Stimulated activated CD8-positive, alpha-beta memory T cell treated with anti-CD3 and anti-CD28 coated beads, Interleukin-4, amount 100 ng/mL, for 4 hours (primary cell): ENCODE measurements at places on chromosomes 6 and 20.

DNA sequence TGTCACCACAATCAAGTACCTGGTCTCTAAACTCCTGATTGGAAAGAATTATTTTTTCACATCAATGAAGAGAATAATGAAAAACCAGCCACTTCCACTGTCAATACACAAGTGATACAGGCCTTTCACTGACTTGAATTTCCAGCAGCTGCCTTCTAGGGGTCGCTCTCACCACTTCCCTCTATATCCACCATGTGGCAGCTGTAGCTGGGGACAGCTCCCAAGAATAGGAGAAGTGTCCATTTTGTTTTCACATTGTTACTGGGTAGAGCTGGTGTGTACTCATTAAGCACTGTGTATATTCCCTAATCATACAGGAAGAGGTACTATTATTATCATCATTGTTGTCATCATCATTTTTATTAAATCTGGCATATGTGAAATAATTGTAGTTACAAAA lies 438.4 kb upstream of the SPTLC3 start:
- no peak for DNase-seq

DNA sequence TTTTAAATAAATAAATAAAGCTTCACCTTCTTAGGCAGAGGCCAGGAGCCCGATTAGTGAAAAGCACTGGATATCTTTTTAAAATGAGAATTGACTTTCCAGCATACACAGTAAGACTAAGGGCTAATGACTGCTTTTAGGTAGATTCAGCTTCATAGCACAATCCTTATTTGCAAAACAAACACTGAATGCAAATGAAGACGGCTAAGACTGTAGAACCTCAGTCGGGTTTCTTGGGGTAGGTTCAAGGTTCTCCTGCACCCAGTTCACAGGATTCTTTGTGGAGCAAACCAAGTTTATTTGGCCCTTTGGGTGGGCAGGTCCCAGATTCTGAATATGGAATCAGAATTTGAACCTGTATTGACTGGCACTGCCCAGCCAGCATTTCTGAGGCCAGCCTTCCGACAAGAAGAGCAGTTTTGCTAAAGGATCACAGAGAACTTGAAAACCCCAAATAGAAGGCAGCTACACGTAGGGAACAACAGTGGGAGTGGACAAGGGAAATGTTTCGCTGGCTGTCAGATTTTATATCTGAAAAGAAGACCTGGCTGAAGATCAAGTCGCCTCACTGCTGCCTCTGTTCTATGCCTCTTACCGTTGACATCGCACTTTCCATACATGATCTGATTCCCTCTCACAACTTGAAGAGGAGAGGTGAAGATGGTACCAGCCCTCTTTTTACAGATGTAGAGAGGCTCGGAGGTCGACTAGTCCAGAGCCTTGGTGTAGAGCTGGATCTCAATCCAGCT lies 8.2 kb downstream of the TRERF1 start:
- no peak for DNase-seq

DNA sequence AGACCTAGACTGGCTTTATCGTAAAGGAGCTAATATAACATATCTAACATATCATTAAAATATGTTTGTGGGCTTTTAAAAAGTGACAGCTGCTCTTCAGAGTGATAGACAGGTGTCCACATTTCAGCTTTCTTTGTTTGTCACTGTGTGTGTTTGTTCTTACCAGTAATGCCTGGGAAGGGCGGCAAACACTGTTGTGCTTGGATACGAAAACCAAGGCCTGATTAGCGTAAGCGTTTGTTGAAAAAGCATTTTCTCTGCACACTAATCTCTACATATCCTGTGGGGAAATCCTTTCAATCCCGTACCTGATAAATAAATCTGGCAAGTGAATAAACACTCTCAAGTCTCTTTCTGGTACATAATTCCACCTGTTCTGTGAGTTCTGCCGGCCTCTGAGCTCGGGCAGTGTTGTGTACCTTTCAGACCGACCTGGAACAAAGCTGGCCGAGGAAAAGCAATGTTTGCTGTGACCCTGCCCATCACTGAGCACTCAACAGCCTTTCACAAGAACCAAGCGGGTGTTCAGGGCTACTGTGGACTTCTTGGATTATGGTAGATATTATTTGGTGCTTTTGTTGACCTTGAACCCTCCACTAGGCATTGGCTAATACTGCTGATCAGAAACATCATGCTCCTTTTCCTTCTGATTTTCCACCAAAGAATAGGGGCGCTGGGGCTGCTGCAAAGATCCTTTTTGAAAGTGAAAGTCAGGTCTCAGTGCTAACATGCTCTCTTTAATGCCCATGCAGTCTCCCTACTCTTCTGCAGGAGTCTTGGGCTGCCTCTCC lies 100.4 kb downstream of the CD83 start:
- no peak for DNase-seq

DNA sequence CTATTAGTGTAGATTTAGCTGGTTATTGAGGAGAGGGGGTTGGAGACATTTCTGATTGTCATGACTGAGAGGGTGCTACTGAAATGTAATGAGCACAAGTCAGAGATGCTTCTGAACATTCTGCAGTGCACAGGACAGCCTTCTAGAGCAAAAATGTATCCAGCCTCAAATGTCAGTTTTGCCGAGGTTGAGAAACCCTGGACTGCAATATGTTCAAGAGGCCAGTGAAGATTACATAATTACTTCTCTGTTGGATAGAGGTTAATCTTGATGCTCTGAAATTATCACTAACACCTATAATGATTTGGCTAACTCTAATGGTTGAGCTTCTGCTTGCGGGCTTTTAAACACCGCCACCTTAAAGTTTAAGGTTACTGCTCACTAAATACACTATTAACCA lies 3.4 kb upstream of the DUSP22 start:
- DNase-seq, result no peak

- no peak for DNase-seq
Measured at GRCh38 chr6:119110601-119111548, 32.4 kb upstream of the FAM184A start.

DNA sequence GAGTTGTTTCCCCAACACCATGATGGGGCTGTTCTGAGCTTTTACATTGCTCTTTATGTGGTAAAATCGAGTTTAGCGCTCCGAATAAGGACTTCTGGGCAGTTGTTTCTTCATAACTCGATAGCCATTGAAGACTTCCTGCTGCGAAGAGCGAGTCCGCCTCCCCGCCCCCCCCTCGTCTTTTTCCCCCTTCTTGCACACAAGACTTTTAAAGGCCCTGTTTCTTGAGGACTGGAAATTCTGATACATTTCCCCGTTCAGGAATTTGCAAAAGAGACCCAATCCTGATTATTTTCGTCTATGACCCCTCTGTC lies 1.5 kb upstream of the CITED2 start:
- DNase-seq, result no peak

DNA sequence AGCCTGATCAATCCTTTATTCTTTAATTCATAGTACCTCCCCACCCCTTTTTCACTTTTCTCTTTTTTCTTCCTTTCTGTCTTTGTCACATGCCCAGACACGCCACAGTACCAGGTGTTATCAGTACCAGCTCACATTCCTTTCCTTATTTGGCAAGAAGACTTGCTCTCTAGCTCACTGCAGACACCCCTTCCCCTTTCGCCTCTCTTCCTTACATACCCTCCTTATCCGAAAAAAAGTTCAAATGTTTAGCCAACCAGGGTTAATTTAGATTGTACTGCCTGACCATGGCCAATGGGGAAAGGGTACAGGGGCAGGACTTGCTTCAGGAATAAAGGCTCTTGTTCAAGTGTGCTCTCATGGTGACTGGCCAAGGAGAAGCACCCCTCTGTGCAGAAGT lies 9.3 kb upstream of the SIRPB2 start:
- DNase-seq, result no peak

DNA sequence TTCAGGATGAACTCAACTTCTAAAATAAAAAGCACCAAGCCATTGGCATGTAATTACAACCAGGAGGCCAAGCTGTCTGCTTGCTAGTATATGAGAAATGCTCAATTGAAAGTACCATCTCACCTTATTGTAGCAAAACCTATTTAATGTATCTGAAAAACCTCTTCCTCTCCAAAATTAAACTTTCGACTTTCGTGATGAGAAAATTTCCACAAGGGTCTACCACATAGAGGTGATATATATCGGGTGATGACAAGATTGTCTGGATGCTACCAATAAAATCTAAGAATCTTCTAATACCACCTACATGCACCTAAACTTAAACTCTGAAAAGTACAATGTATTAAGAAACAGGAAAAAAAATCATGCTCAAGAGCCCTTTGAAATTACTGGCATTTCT lies 74.2 kb downstream of the ATXN1 start:
- DNase-seq, result no peak

- DNase-seq, result no peak
Measured at GRCh38 chr6:169087443-169088041, 166.1 kb downstream of the THBS2 start.

- DNase-seq, result no peak
Measured at GRCh38 chr20:53652859-53653517, 59.3 kb upstream of the ZNF217 start.

DNA sequence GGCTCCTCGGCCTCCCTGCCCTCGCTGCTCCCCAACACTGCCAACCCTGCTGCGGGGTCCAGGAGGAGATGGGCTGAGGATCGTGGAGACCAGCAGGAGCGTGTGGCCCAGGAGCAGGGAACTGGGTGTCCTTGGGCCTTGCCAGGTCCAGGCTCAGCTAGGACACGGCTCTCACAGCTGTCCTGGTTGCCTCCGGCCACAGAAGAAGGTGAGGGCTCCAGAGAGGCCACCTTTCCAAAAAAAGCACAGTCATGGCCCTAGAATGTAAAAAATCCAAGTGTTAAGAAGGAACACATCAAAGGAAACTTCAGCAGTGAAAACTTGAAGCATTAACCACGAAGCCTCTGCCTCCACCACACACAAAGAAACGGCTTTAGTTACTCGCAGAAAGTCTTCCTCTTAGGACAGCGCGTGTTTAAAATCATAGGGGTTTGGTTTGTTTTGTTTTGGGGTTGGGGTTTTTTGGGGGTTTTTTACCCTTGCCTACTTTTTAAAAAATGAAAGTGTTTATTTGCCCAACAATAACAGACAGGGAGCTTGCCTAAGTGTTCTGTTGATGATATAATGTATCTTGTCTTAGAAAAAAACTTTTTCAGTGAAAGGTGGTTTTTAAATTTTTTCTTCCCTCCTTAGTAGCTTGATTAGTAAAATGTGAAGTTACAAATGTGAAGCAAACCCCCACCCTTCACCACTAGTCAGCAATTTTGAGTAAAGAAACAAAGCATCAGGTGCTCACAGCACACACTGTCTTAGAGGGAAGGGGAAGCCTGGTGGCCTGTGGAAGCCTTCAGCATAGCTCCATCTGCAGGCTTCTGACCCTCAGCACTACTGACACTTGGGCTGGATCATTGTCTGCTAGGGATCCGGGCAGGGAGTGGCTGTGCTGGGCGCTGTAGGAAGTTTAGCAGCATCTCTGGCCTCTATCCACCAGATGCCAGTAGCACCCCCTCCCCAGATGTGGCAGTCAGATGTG lies 60.0 kb downstream of the PTPN1 start:
- no peak for DNase-seq

DNA sequence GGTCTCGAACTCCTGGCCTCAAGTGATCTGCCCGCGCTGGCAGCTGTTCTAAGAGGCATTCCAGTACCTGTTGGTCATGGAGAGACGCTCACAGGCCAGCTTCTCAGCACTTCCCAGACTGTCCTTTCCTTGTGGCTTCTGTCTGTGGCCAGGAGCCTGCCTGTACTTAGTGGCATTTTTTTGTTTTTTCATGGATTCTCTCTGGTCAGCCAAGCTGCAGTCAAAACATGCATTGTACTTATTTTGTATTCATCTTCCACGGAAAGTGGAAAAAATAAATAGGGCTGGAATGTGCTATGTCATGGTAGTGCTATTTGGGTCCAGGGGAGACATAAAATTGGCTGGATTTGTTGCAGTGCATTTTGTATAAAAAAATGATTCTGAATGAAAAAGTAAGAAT lies 29.1 kb downstream of the ZDHHC14 start:
- DNase-seq, result no peak

DNA sequence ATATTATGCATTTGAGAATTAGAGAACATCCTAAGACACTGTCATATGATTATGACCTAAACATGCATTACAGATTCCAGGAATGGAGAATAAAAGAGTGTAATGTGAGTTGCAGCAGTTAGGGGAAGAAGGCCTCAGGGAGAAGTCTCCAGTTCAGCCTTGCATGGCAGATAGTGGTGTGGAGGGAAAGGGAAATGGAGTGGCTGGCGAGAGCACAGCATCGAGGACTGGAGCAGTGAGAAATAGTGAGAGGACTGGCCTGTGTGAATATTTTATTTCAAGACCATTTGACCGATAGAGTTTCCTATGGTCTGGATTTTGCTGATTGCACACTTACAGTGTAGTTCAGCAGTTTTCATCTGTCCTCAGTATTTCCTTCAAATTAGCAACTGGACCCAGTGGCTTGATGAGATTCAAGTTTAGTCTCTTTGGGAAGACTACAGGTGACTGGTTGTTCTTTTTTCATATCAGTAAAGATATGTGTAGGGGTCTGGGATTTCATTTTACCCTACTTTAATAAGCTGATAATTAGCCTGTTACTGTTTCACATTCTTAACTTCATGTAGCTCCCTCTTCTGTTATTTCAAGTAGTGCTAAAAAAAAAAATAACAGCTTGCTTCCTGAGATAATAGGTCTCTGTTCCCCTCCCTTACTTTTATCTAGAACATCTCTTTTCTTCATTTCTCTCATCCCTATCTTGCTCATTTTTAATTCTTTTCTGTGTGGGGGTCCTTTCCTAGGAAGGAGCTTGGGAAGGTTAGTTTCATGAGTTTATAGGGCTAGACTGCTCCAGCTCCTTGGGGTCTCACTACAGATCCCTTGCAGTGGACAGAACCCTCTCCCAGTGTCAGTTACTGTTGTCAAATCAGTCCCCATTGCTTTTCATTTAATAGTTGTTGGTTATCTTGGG lies 27.9 kb downstream of the BLTP3A start:
- DNase-seq, result no peak

DNA sequence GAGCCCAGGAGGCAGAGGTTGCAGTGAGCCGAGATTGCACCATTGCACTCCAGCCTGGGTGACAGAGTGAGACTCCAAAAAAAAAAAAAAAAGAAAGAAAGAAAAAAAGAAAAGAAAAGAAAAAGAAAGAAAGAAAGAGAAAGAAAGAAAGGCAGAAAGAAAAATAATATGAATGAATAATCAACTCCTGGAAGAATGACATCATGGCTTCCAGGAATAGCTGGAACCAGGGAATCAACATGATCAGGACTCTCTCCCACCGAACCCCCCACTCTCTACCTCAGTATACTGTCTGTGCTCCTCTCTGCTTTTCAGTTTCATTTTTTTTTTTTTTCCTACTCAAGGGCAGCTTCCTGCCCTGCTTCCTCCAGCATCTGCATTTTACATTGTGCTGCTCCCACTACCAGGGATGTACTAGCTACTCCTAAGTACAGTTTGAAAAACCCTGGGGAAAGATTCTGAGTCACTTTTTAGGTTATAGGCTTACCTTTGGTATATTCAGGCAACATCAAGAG lies 19.7 kb upstream of the MTCL3 start:
- no peak for DNase-seq

DNA sequence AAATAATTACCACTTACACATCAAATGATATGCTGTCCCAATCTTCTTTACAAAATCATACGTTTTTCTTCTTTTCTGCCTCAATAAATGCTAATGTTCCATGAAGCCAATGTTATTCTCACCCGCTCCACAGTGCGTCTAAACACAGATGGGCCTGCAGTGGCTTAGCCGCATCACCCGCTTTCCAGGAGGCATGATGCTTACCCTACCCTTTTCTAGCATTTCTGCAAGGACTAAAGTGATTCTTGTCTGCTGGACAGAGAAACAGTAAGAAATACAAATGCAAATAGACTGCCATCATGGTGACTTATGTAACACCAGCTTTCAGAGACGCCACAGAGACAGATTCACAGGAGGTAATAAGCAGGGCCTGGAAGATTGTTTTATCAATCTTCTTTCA lies 104.4 kb downstream of the RNASET2 start:
- no peak for DNase-seq

- DNase-seq, result no peak
Measured at GRCh38 chr6:139648430-139649000, 274.1 kb upstream of the CITED2 start.

GRCh38 chr6:156189195-156189594 lies 588.0 kb upstream of the ARID1B start:
- no peak for DNase-seq
